ENCODE measurements at places on chromosomes 13 and 19. TPM values are rescaled to one million over a fixed set of nuclear protein-coding genes. Genes with fewer than 3 reads are reported as not detected.

GRCh38 chr19:4121273-4121612 is 2.7 kb downstream of the MAP2K2 start:
- no peak for DNase-seq

DNA sequence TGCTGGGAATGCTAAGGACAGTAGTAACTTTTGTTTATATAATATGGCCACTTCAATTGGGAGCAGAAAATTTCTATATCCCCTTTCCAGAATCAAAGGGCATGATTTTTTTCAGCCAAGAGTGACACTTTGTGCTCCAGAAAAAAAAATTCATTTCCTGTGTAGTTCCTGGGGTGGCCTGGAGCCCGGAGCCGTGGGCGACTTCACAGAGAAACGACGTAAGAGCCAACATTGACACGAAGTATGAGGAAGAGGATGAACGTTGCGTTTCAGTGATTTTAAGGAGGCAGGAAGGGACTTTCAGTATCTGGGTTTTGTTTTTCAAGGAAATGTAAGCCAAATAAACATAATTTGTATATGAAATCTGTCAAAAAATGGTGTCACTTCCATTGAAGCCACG is 187.6 kb downstream of the STK24 start:
- DNase-seq = no peak

DNA sequence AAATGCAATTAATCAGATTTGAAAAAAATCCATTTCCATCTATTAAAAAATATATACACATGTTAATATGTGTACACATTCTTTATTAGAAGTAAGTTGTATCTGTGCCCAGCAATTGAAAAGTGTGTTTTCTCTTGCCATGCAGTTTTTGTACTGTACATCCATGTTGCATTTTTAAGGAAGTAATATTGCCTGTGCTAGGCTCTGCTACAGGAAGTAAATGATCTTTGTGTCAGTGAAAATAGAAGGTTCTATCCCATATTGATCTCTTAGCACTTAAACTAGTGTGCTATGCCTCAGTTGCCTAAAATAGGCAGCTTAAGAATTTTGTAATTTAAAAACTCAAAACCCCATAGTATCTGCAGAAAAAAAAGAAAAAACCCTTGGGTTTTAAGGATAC is 122.5 kb downstream of the CDK8 start:
- no peak for DNase-seq

The ZNF610 gene
- total RNA-seq = 0.67 TPM

DNA sequence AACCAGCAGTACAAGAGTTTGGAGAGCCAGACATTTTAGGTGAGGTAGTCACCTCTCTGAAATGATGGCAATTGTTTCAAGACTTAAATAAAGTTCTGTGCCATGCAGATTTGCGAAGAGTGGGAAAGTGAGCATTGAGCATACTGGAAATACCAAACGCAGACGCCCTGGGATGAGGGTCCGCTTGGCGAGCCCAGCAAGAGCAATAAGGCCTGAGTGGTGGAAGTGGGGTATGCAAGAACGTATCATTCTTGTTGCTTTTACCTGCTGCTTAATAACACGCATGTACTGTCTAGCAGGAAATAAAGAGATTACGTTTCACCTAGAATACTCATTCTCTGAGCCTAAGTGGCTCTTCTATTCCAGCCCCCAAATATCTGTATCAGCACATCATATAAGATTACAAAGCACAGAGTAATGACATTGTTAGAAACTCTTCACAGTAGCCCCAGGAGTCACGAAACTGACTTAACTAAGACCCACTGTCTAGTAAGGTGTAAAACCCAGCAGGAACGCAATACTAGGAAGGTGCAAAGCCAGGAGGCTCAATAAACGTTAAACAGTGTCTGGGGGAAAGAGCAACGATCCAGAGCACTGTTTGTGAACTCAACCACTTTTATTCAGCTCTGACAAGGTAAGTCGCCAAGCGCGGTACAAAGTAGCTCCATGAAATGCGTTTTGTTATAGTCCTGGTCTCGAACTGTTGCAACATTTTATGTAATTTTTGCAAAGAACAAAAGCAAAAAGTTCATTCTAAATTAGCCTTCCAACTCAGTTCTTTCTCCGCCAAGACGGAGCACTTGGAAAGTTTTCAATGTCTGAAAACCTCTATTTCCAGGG is 1.2 kb downstream of the RCBTB2 start:
- DNase-seq = no peak

The SBK2 gene
- total RNA-seq = not detected

DNA sequence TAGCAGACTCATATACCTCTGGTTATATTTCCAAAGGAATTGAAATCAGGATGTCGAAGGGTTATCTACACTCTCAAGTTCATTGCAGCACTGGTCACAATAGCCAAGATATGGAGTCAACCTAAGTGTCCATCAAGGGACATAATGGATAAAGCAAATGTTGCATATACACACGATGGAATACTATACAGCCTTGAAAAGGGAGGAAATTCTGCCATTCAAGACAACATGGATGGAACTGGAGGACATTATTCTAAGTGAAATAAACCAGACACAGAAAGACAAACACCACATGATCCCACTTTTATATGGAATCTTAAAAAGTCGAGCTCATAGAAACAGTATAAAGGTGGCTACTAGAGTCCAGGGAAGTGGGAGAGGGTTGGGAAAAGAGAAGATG is 13.6 kb upstream of the ERCC1 start:
- no peak for DNase-seq

GRCh38 chr13:29849731-29850212 is 645 bp downstream of the UBL3 start:
- DNase-seq = peak; percentile 67

DNA sequence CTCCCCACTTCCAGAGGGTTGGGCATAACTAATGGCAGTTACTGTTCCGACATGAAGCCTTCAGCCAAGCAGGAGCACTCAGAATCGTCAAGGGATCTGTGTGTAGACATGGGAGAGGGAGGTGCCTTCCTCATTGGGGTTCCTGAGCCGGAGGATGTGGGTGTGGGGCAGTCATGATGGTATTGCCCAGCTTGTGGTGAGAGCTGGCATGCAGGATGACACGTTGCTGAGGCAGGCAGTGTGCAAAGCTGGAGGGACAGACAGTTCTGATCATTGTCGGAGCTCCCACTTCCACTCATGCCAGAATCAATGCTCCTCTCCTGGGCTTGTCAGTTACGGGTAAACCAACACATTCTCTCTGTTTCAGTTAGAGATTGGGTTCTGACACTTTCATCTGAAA is 83.9 kb upstream of the TSC22D1 start:
- DNase-seq = no peak

DNA sequence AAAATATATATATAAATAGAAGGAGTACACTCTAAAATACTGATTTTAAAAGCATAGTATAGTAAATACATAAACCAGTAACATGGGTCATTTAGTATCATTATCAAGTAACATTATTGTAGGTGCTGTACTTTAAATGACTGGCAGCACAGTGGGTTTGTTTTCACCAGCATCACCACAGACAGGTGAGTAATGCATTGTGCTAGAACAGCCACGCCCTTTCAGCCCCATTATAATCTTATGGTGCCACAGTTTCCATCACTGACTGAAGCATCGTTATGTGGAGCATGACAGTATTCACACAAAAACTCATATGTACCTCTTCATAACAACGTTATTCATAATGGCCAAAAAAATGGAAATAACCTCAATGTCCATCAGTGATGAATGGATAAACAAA is 88.3 kb downstream of the DHRS12 start:
- DNase-seq = no peak

DNA sequence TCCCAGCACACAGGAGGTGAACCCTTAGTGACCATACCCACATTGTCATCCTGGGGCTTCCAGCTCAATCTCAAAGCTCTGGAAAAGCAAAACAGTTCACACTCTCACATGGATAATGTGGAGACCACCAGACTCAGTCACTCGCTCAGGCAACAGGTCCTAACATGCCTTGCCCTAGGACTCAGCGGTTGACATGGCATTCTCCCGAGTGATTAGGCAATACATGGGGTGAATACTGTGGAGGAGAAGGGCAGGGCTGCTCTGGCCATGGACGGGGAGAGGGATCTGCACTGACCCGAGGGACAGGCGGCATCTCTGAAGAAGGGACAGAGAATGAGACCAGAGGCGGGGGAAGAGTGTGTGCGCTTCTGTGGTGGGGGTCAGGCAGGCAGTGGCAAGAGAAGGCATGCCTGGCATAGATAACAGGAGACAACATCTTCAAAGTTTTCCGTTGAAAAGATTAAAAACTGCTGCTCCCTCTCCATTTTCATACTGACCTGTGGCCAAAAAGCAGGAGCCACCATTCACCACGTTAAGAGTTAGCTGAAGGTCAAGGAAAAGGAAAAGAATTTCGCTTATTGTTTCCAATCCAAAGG is 44.5 kb upstream of the EPHX3 start:
- no peak for DNase-seq

DNA sequence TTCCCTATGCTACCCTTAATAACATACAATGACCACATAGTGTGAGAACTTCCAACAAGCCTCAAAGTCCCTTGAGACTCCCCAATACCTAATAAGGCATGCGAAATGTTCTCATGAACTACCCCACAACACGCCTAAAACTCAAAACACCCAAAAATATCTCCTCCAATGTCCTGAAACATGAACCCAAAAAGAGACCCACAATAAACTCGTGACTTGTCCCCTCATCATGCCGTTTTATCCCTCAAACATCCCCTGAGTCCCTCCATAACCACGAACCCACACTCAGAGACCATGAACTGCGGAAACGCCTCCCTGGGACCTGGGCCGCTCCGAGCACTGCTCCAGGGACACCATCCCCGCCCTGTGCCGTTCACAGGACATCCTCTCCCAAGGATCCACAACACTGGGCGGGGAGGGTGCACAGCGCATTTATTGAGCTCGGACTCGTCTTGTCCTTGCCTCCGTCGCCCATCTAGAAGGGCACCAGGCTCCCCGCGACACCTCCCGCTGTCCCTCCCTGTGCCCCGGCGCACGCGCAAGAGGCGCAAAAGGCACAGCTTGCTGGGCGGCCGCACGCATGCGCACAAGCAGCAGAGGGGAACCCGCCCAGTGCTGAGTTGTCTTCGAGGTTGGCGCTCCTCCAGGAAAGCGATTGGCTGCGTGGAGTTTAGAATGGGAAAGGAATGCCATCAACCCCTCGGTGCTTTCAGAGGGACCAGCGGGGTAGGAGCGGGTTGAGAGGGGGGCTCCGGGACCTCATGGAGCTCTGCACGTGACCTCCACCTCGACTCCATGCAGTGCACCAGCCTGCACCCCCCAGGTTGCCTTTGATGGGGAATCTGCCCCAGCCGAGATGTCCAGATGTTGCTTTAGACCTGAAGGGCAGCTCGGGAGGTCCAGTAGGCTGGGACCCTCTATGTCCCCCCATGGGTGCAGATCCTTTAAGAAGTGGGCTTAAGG is 8.8 kb downstream of the FXYD3 start:
- DNase-seq = peak; percentile 93

GRCh38 chr13:100913143-100913542 is 238.5 kb upstream of the TMTC4 start:
- DNase-seq = no peak

- no peak for DNase-seq
Observed at GRCh38 chr19:33653684-33654083, 31.9 kb downstream of the CHST8 start.

The NFIX gene
- total RNA-seq = 152 TPM

DNA sequence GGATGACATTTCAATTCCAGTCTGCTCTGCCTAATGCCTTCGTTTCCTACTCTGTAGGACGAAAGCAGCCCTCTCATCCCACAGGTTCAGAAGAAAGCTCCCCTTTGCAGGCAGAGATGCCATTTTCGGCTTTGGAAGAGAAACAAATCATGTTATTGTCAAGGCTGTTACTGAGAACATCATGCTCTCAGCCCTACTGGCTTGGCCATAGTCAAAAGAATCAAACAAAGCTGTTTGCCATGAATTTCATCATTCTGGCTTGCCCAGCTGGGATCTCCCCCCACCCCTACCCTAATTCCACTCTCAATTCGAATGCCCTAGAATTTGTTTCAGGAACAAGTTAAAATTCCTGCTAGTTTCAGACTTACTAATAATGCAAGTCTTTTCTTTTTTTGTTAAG is 162.3 kb upstream of the SERP2 start:
- no peak for DNase-seq

- no peak for DNase-seq
Observed at GRCh38 chr13:59312776-59313175, 851.0 kb downstream of the DIAPH3 start.

All from lower leg skin (tissue), 4 donors.